Activated CD4-positive, alpha-beta memory T cell treated with anti-CD3 and anti-CD28 coated beads, Interleukin-2, amount 10 ng/mL, durations not matched to agents 7 days and 5 days (primary cell): ENCODE measurements at places on chromosomes 1 and 21. TPM values are rescaled to one million over a fixed set of nuclear protein-coding genes. Genes with fewer than 3 reads are reported as not detected.

Gene TOMM20
- total RNA-seq, result 81.4 TPM

Gene RCAN1
- total RNA-seq, result 8.8 TPM

Gene KIF21B
- 175 TPM for total RNA-seq

Gene TP73
- total RNA-seq, result 2.0 TPM

Gene AGO1
- 20.8 TPM for total RNA-seq

Gene SEMA6C
- 1.8 TPM for total RNA-seq

Gene S100A9
- total RNA-seq, result not detected

Gene FAM131C
- total RNA-seq, result 5.1 TPM

Gene NCDN
- total RNA-seq, result 25.6 TPM

Gene RPTN
- not detected for total RNA-seq

Gene MAGOH
- total RNA-seq, result 65.3 TPM

Gene CBR3
- total RNA-seq, result 29.0 TPM

Gene ZNF648
- not detected for total RNA-seq

Gene LCE3E
- not detected for total RNA-seq

Gene XKR8
- total RNA-seq, result 7.9 TPM

Gene CR1
- total RNA-seq, result not detected

Gene PLA2G2A
- total RNA-seq, result not detected

Gene WNT4
- not detected for total RNA-seq

Gene ASTN1
- not detected for total RNA-seq

Gene C1QTNF12
- total RNA-seq, result 2.0 TPM

Gene CENPF
- 125 TPM for total RNA-seq

Gene UBE2U
- not detected for total RNA-seq

Gene PRCC
- 74.1 TPM for total RNA-seq

Gene RHOU
- total RNA-seq, result 4.5 TPM
